NCI-H1436 treated with DMSO at 0.1 percent for 48 hours (cell line): ENCODE measurements at places on chromosomes 13 and 19.

GRCh38 chr13:99289271-99289670, 17.9 kb downstream of the GPR183 start:
- DNase-seq: no peak

DNA sequence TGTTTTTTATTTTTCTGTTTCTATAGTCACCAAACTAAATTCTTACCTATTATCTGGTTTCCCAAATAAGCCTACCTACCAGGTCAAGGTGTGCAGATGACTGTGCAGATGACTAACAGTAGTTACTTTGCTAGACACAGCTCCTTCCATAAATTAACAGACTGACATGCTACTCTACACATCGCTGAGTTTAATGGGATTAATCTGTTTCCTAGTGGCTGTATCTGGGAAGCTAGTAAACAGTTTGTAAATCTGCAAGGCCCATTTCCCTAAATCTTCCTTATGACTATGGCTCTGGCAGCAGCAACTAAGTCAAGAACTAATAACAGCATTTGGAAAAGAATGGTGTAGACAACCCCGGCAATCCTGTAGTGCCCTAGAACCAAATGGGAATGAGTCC, 27.9 kb downstream of the MIPEP start:
- DNase-seq: no peak

GRCh38 chr13:92164822-92165221, 766.4 kb downstream of the GPC5 start:
- no peak for DNase-seq

DNA sequence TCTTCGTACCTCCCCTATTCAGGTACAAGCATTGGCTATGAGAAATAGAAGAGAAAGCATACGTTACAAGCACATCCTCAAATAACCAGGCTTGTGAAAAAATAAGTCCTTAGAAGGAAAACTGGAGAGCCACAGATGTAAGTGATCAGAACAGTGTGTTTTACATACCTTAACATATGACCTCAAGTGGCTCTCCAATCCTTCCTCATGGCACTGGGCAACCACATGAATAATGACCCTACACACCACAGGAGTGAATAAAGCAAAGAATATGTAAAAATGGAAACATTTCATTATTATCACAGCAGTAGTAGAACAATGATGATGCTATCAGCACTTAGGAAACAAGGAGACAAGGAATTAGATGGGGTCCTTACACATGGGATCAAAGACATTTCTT, 96.5 kb downstream of the DOCK9 start:
- DNase-seq: no peak

GRCh38 chr13:94195715-94196114, 283.8 kb downstream of the DCT start:
- no peak for DNase-seq

DNA sequence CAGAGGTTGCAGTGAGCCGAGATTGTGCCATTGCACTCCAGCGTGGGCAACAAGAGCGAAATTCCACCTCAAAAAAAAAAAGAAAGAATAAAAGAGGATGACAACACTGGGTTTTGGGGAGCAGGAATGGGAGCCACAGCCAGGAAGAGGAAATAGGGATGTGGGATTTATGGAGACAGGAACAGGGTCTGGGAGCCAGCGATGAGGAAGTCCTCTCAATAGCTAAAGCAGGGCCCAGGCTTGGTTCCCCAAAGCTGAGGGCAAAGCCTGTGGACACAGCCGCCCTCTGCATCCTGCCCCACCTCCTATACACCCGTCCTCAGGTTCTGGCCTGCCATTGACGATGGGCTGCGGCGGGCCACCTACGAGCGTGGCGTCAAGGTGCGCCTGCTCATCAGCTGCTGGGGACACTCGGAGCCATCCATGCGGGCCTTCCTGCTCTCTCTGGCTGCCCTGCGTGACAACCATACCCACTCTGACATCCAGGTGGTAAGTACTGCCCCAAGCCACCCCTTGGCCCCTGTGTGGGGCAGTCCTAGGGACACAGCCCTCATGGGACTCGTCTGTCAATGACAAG, 13.6 kb downstream of the HIPK4 start:
- no peak for DNase-seq

DNA sequence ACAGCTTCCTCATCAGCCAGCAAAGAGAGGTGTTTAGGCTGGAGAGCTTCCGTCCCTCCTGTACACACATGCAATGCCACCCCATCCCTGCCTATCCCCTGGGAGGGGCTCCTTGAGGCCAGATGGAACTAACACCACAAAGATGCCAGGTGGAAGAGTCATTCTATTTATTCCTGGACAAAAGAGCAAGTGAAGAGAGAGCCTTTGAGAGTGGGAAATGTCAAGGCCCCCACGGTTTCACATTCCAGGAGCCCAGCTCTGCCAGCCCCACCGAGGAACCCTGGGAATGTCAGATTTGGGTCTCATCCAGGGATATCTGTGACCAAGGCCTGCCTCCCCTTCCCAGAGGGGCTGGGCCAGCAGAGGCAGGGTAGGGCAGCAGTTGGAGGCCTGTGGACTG, 30.8 kb upstream of the IGFL1 start:
- DNase-seq: no peak

DNA sequence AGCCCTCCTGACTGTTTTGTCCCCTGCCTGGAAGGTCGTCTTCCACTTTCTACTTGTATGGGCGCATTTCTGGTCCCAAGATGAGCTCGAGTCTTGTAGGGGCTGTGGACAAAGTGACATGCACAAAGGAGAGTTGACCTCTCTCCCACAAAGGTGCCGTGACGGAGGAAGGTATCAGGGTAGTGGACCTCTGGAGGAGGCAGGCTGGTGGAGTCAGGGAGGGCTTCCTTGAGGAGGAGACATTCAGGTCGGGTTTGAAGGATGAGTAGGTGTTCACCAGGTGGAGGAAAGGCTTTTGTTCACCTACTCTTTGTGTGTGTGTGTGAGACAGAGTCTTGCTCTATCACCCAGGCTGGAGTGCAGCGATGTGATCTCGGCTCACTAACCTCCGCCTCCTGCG, 1.7 kb downstream of the CYTH2 start:
- no peak for DNase-seq

GRCh38 chr13:77674852-77675251, 22.6 kb upstream of the SLAIN1 start:
- no peak for DNase-seq

DNA sequence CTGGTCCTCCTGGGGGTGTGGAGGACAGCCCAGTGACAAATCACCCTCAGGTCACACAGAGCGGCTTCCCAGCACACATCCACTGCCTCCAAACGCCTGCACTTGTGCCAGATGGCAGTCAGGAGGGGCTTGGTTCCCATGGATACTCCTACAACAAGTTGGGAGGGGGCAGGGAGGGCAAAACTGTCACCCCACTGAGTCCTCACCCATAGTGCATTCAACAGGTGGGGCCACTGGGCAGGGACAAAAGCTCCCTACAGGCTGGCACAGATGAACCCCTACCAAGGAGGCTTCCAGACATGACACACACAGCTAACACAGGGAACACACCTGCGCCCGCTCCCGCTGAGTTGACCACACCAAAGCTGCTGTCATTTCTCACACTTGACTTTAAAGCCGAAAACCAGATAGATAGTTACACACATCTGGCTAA, 120.5 kb downstream of the STK24 start:
- no peak for DNase-seq

DNA sequence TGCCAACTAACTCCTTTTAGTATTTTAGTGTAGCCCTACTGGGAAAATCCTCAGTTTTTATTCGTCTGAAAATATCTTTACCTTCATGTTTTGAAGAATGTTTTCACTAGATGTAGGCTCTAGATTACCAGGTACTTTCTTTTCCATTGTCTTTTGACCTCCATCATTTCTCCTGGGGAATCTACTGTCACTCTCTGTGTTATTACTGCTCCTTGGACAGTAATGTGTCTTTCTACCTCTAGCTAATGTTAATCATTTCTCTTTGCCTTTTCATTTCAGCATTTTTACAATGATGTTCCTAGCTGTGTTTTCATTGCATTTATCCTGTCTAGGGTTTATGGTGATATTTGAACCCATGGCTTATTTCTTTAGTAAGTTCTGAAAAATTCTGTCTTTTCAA, 61.9 kb downstream of the SPACA7 start:
- DNase-seq: no peak

- no peak for DNase-seq
These were observed 583 bp downstream of the CCDC61 start for GRCh38 chr19:45995715-45996385.

DNA sequence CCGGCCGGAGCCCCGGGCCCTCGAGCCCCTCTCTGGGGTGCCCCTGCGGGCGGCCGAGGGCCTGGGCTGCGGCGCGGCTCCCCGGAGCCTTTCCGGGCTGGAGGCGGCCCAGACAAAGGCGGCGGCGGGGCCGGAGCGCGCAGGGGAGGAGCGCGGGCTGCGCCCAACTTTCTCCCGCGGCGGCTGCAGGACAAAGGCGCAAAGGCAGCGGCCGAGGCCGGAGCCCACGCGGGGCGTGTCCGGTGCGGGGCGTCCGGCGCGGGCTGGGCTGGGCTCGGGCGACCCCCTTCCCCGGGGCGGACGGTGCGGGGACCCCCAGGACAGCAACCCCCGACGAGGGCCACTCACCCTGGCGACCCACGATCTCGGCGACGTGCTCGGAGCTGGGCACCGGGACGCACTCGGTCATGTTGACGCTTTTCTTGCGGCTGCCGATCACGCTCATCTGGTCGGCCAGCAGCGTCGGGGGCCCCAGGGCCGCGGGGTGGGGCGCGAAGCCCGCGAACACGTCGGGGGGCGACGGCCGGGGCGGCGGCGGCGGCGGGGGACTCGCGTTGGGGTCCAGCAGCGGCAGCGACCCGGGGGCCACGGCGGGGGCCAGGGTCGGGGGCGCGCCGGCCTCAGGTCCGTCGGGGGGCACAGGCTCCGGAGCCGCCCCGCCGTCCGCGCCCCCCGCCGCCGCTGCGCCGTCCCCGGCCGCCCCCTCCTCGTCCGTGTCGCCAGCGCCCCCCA, 843 bp downstream of the MEX3D start:
- DNase-seq: no peak

- no peak for DNase-seq
These were observed 96.2 kb downstream of the CYSLTR2 start for GRCh38 chr13:48749699-48750473.

- no peak for DNase-seq
These were observed 9.8 kb upstream of the MZF1 start for GRCh38 chr19:58582985-58583384.

DNA sequence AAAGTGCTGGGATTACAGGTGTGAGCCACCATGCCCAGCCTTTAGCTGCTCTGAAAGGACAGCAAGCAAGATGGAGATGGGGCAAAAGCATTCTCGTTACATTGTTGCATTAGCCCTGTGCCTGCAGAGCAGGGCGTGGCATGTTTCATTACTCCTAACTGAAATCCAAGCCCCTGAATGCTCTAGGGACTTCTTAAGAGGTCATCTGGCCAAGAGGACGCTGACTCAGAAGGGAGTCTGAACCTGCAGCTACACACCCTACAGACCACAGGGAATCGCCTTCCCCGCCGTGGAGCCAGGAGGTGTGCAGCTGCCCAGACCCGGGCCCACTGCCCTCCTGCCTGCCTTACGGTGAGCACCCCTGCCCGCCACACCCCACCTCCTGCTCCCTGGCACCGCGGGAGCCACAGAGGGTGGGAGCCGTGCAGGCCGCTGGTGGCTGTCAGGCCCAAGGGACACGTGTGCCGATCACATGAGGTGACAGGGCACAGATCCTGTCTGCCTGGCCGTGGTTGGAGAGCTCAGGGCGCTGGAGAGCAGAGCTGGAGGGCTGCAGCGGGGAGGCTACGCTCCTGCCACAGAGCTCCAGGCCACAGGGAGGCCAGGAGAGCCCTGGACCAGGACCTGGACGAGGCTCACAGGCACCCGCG, 27.2 kb downstream of the ADPRHL1 start:
- no peak for DNase-seq

GRCh38 chr19:16714702-16715287, 4.9 kb upstream of the NWD1 start:
- DNase-seq: no peak

DNA sequence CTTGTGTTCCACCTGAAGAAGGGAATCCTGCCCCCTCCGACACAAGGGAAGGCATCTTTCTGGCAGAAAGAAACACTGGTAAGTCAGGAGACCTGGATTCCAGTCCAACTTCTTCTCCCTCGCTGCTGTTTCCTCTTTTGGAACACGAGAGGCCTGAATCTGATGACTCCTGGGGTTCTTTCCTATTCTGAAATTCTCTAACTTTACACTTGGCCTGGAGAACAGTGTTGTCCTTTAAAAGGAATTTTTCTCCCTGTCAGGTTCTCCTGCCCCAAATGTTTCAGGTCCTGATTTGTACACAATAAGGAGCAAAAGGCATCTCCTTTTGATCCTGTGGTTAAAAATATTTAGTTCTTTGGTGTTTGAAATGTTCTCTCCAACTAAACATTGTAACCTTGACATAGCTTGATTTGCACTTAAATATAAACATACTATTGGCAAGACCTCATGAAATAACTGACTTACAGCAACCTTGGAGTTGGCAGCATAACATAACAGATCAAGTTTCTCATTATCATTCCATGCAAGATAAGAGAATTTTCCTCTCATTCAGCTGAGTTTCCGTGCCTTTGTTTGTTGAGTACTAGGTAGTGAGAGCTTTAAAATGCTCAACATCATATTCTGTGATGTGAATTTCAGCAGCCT, 244.8 kb downstream of the COG6 start:
- DNase-seq: no peak

DNA sequence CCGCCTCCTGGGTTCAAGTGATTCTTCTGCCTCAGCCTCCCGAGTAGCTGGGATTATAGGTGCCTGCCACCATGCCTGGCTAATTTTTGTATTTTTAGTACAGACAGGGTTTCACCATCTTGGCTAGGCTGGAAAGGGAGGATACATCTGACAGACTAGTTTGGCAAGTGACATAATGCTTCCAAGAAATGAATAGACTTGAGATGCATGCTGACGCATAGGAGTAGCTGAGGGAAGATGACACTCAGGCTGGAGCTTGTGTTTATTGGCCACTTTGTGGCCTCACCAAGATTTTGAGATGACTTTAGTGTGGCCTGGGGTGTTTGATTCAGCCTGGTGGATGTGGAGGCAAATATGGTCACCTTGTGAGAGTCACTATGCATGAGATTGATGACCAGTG, 4.0 kb downstream of the ZNF586 start:
- DNase-seq: no peak

GRCh38 chr13:28582225-28582891, 76.6 kb upstream of the POMP start:
- no peak for DNase-seq
